ENCODE measurements at places on chromosomes 12 and 14.

DNA sequence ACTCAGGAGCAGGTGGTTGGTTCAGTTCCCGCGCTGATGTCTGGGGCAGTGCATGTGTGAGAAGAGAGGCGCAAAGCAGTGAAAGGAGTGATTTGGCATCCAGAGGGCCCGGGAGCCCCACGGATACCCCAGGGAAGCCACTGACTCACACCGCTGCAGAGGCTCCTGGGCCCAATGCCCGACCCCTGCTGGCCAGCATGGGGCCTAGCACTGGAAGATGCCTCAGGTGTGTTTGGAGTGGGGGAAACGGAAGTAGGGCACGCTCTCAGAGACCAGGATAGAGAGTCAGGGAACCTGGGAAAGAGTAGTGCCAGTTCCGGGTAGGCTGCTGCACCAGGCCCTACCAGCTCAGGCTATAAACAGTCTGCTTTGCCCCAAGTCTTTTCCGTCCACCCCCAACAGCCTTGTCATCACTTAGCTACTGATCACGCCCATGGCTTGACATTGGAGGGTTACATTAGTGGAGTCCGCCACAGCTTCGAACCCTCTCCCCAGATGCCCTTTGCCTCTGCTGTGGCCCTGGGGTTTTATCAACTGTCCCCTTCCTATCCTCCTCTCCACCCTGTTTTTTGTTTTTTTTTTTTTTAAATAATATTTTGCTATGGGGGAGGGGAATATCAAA, 9.5 kb upstream of the CSAD start:
- DNase-seq: peak; percentile 68

- DNase-seq: no peak
These were observed 88.4 kb upstream of the TMEM132C start for GRCh38 chr12:128178565-128178964.

GRCh38 chr14:37045340-37046061, 126.9 kb downstream of the SLC25A21 start:
- DNase-seq: no peak

DNA sequence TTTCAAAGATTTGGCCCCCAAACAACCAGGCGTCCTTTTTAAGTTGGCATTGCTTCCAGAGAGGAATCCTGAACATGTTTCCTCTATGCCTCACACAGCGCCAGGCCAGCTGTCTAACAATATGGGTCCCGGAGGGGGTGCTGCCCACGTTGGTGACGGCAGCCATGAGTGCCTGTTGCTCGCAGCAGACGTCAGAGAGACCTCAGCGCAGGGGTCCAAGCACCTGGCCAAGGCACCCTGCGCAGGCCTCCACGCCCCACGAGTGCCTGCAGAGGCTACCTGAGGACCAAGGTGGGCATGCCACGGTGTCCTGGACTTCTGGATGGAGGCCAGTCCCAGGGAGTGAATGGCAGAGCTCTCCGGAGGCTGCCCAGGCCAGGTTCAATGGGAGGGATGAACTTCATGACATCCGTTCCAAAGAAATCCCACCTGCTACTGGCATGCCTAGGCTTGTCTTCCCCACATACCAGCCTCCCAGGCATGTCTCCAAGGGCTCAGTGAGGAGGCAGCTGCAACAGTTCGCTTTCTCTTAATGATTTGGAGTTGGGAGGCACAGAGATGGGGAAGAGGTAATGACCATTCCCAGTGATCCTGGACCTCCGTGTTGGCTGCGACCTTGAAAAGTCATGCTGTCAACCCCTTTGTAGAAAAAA, 11.6 kb upstream of the FOXN3 start:
- DNase-seq: no peak

GRCh38 chr12:5520831-5521230, 88.9 kb downstream of the NTF3 start:
- no peak for DNase-seq

DNA sequence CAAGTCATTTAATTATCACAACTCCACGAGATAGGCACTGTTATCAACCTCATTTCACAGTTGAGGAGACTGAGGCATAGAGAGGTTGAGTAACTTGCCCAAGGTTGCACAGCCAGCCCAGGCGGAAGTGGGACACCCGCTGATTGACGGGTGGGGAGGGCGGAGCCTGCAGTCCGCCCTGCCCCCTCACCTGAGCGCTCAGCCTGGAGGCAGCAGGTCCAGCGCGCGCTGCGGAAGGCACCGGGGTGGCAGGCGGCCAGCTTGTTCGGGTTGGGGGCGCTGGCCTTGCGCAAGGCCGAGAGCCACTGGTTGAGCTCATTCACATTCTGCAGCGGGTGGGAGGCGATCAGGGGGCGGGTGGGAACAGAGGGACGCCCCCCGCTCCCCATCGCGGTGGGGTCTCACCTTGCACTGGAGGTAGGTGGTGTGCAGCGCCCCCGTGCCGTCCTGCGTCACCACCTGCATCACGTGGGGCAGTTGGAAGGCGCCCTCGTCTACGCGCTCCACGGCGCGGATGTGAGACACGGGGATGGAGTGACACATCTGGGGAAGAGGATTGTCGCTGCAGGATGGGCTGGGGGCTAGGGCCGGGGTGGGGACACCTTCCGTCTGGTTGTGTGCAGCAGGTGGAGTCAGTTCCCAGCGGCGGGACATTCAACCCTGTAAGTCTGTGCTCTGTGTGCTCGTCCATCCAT, 31.7 kb downstream of the RASAL1 start:
- peak; percentile 67 for DNase-seq

DNA sequence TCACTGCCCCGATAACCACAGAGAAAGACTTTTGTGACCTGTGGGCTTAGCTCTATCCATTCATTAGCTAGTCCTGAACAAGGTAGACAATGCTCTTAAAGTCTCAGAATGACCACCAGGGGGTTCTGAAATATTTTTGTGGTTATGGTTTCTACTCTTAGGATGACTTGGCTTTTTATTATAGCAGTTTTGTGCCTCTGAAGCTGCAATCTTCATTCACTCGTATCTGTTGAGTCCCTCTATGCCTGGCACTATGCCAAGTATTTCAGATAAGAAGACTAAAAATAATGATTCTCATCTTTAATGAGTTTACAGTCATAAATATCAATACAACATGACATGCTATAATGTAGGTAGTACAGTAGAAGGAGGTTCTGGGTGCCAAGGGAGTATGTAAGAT, 130.8 kb upstream of the TRHDE start:
- peak; percentile 36 for DNase-seq

DNA sequence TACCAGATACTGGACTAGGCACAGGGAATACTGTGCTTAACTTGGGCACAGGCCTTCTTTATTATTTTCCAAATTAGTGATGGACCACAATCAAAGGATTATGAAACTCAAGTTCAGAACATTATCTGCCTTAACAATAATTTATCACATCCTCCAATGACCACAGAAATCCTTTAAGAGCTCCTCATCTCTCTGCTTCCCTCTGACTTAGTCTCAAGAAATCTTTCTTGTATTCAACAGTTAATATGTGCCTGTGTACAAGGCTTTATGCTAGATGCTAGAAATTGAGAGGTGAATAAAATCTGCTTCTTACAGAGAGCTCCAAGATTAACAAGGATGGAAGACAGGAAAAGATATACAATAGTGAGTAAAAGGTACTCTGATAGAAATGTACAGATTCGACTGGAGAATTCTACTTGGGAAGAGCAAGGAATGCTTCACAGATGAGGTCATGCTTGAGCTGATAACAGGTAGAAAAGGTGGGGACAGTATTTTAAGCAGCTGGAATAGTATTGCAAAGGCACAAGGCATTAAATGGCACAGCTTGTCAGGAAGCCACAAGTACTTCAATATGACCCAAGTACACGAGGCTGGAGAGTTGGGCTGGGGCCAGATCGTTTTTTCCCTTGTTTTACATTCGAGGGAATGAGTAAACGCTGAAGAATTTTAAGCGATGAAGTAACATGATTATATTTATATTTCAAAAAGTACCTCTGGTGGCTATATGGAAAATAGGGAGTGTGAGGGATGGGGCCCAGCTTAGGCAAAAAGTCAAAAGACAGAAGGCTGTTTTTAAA, 55.1 kb upstream of the ARID2 start:
- DNase-seq: no peak

GRCh38 chr14:61923348-61923747, 161.1 kb downstream of the SNAPC1 start:
- DNase-seq: no peak

DNA sequence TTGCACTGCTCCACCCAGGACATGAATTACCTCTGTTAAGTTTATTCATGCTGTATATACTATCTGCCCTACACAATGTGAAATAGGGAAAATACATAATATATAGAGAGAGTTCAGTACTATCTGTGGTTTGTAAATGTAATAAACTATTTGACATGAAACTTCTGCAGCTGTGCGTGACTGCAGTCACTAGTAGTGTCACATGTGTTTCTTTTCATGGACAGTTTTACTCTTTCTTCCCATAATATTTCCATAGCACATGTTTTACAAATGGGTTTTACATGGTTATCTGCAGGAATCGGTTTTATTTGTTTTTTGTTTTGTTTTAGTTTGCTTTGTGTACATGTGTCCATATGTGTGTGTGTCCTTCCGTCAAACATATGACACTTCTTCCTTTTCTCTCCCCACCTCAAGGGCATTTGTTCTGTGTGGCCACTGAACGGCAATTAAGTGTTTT, 1644.1 kb upstream of the FLRT2 start:
- DNase-seq: no peak

- no peak for DNase-seq
These were observed 49.7 kb downstream of the C14orf132 start for GRCh38 chr14:96088911-96089310.

GRCh38 chr14:76961631-76962302, 66.7 kb downstream of the IRF2BPL start:
- peak; percentile 88 for DNase-seq

DNA sequence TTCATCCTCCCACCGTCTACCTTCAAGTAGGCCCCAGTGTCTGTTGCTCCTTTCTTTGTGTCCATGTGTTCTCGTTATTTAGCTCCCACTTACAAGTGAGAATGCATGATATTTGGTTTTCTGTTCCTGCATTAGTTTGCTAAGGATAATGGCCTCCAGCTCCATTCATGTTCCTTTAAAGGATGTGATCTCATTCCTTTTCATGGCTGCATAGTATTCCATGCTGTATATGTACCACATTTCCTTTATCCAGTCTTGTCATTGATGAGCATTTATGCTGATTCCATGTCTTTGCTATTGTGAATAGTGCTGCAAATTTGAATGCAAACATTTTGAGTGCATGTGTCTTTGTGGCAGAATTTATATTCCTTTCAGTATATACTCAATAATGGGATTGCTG, 259.6 kb upstream of the PELI2 start:
- DNase-seq: no peak

- DNase-seq: no peak
These were observed 82.3 kb downstream of the TNFAIP2 start for GRCh38 chr14:103205541-103205906.

- no peak for DNase-seq
These were observed 292.1 kb upstream of the CLEC14A start for GRCh38 chr14:38547961-38548490.

- DNase-seq: no peak
These were observed 153.6 kb downstream of the PHLDA1 start for GRCh38 chr12:75877763-75878621.

GRCh38 chr14:63752449-63753169, 24.7 kb upstream of the SGPP1 start:
- no peak for DNase-seq

DNA sequence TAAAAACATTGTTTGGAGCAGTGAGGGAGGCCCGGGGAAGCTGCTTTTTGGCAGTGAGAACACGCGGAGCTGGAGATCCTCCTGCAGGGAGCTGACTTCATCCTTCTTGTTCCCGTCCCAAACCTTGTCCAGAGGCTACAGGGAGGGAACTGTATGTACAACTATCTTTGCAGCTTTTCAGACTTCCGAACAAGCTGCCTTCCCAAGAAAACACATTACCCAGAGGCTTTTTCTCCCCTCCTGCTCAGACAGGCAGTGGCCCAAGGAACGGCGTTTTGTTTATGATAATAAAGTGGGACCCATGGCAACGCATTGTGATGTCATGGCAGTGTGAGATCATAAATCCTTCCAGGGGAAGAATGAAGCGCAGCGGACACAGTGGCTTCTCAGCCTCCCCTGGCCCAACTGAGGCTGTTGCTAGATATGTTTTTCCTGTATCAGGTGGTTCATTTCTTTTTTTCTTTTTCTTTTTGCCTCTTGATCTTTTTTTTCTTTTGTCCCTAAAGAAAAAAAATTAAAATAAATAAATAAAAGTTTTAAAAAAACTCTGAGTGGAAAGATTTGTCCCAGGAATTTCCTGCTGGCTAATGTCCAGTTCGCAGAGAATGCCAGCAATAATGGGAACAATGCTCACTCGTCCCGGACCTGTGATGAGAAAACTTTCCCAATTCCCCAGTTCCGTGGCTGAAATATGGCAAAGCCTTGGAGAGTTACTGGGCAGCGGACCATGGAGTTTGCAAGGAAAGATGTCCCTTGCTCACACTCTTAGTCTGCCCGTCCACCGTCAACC, 103.4 kb upstream of the MAP1LC3B2 start:
- no peak for DNase-seq

DNA sequence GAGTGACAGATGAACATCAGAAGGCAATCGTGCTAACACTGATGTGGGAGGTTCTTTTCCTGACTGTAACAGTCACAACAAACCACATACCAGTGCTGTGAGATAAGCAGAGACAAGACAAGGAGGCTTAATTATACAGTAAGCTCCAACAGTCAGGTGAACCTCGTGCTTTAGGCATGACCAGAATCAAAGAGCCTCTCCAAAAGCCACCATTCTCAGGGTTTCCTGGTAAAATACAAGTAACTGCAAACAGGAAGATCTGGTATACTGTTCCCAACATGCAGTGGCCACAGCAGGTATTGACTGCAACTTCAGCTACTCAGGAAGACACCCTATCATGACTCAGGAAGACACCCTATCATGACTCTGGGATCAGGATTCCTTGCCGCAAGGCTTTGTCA, 47.3 kb upstream of the GTF2A1 start:
- no peak for DNase-seq

DNA sequence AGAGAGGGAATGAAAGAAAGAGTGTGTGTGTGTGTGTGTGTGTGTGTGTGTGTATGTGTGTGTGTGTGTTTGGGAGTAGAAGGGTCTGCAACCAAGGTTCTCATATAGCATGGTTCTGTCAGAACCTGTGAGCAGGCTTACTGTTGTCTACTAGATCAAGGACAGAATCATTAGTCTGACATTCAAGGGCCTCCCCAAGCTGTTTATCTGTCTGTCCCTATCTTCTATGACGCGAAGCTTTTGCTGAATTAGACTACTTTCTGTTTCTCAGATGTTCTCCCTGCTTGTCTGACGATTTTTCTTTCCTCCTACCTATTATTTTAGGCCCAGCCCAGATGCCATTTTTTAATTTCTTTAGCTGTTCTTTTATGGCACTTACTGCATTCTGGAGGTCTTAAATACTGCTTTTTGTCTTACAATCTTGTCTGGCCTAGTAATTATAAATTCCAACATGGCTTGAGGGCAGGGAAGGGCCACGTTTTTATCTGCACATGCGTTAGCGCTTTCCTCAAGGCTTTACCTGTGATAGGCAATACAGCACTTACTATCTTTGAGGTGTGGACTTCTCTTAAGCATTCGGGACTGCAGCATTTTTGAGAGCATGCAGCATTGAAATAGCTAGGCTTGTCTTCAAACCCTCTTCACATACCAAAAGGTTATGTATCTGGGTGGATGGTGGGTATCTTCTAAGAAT, 150.2 kb downstream of the TTLL5 start:
- DNase-seq: no peak

GRCh38 chr12:4416276-4416675, 29.3 kb downstream of the FGF6 start:
- no peak for DNase-seq

GRCh38 chr12:78628491-78629100, 236.0 kb upstream of the SYT1 start:
- DNase-seq: no peak

GRCh38 chr12:28855761-28856310, 293.2 kb upstream of the FAR2 start:
- DNase-seq: no peak
